GM19239 (cell line): ENCODE measurements at places on chromosomes 2 and 18.

GRCh38 chr2:28810384-28811285 lies at the start of gene SPDYA:
TSS of gene SPDYA (plus strand) at chr2:28810834. CDS start at chr2:28816015, 5,181 bp downstream.
- peak; percentile 65 for DNase-seq

GRCh38 chr18:39178166-39178565 lies 1612.6 kb upstream of the CELF4 start:
- DNase-seq = no peak

- no peak for DNase-seq
Measured at GRCh38 chr18:45783097-45784075, 42.1 kb upstream of the SIGLEC15 start.

DNA sequence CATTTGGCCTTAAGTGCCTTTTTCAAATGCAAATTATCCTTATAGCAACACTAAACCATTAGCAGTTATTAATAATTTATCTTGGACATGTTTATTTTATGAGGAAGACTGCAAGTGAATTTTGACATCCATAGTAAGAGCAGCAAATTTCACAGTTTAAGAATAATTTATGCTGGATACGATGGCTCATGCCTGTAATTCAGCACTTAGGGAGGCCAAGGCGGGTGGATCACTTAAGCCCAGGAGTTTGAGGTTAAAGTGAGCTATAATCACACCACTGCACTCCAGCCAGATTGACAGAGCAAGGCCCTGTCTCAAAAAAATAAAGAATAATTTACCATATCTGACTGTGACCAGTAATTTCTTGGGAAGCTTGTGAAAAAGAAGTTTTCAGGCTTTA lies 286.2 kb downstream of the TMX3 start:
- DNase-seq = no peak

GRCh38 chr2:127255146-127255545 lies 35.0 kb upstream of the CYP27C1 start:
- no peak for DNase-seq

DNA sequence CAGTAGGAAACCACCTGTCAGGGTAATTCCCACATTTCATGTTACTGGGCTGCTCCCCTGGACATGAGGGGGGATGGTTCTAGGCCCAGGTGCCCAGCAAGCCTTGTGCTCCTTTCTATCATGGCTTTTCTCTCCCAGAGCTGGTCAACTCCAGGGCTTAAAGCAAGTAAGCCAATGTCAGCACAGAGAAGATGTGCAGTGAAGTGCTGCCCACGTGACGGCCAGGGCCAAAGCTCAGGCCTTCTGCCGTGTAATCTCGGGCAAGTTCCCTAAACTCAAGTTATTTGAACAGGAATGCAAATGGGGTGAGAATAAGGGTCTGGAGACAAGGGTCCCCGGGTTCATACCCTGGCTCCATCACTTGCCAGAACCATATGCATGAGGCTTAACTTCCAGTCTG lies 16.5 kb downstream of the SFXN5 start:
- DNase-seq = no peak

DNA sequence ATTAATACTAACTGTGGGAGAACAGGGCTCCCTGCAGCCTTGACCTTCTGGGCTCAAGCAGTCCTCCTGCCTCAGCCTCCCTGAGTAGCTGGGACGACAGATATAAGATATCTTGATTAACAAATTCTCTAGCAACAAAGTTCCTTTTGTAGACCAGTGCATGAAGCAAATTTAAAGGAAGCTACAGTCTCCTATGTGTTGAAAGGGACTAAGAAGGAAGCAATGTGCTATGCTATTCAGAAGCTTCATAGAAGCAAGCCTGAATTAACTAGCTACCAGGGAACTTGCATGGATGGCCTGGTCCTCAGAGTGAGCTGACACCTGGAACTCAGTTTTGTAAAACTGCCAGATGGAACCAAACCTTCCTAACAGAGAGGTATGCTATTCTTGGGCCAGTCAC lies 33.2 kb downstream of the RAPH1 start:
- no peak for DNase-seq

DNA sequence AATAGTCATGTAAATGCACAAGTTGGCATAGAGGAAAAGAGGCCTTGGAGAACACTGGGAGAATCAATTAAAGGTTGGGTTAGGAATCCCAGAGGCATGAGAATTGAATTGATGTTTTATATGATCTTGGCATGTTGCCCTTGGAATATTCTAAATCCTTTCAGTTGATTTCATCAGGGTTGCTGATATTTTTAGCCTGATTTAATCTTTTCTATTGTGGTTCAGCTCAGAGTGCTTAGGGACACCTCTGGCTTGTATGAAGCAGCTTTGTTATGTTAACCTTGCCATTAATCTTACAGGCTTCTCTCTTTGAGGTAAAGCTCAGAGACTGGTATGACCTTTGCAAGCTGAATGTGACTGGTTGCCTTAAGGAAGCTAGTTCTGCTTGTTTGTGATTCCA lies 64.4 kb upstream of the LYPD6B start:
- DNase-seq = no peak

DNA sequence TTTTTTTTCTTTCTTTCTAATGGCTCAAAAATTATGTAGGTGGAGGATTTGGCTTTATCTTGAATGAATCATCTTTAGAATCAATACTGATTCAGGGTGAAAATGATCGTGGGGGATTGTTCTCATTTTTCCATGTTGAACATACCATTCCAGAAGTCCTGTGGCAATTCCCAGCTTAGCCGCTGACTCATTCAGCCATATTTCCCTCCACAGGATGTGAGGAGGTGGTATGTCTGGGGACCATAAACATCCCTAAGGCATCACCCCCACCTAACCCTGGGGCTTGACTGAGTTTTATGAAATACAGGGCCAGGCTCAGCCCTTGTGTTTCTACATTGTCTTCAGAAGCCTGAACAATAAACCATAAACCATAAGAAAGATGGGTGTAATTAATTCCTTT lies 92.7 kb upstream of the FN1 start:
- DNase-seq = no peak

DNA sequence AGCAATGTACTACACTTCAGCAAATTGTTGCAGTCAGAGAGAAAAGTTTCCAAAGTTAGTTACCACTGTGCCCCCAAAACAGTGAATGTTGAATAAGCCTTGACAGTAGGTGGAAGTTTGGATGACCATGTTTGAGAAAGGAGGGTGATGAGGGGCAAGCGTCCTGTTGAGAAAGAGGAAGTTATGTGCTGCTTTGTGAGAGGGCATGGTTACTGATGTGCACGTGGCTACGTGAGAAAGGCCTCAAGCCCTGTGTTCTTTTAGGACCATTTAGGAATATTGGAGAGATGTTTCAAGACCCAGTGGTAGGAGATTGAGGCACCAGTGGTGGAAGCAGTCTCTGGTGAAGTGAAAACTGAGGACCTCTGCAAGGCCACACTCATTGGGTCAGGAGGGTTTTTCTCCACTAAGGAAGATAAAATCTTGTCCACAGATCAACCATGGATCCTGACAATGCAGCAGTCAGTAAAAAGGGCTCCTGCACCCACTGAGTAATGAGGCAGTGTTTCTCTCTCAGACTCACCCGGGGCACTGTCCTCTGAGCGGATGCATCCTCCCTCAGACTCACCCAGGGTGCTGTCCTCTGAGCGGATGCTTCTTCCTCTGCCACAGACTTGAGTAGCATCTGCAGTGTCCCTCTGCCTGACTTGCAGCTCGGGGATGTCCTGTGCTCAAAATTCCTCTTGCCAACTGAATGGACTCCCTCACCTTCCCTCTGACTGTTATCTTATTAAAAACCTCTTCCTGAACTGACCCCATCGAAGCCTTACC lies 34.7 kb upstream of the ACTR3 start:
- DNase-seq = no peak

DNA sequence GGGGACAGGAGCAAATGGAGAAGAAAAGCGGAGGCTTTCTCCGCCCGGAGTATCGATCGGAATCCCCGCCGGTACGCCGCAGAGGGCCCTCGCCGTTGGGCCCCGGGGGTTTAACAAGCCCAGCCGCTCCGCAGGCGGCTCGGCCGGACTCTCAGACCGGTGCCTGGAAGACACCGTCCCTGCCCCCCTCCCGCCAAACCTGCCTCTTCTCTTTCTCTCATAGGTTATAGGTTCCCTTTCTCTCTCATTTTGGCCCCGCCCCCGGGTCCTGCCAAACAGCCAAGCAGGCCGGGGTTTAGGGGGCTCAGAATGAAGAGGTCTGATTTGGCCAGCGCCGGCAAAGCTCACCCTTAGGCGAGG lies 4.4 kb downstream of the ONECUT2 start:
- DNase-seq = no peak

DNA sequence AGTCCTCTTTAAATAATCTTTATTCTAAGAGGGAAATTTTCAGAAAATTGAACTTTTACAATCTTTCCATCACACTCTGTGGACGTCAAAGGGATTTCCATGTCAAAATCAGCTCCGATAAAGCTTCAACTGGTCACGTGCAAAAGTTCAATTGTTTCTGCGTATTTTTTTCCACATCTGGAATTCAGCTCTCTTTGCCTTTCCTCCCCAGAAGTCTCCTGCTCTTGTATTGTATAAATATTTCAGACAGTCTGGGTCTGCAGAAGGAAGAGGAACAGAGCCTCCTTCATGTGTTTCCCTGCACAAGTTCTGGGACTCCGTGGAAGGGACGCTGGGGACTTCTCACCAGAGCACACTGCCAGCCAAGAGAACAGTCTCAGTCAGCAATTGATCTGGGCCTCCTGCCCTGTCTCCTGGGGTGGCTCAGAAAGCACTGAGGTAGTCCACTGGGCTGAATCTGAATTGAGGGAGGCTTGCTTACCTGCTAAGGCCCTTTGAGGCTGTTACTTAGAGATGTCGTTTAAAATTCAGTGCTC lies 251.5 kb downstream of the TFCP2L1 start:
- DNase-seq = no peak

DNA sequence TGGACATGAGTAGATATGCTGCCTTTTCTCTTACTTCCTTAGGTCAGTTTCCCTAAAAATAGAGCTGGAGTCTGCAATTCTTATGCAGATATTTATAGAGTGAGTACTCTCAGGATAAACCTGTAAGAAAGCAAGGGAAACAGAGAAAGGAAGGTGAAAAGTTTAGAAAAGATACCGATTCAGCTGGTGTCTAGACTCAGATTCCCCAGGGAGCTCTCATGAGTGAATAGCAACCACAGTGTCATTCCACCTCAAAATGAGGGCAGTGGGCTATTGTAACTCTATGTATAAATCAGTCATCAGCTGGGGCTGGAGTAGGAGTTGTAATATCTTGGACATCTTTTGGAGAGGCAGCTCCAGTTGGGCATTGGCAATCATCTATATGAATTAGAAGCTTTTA lies 1485.1 kb upstream of the TMEFF2 start:
- no peak for DNase-seq

DNA sequence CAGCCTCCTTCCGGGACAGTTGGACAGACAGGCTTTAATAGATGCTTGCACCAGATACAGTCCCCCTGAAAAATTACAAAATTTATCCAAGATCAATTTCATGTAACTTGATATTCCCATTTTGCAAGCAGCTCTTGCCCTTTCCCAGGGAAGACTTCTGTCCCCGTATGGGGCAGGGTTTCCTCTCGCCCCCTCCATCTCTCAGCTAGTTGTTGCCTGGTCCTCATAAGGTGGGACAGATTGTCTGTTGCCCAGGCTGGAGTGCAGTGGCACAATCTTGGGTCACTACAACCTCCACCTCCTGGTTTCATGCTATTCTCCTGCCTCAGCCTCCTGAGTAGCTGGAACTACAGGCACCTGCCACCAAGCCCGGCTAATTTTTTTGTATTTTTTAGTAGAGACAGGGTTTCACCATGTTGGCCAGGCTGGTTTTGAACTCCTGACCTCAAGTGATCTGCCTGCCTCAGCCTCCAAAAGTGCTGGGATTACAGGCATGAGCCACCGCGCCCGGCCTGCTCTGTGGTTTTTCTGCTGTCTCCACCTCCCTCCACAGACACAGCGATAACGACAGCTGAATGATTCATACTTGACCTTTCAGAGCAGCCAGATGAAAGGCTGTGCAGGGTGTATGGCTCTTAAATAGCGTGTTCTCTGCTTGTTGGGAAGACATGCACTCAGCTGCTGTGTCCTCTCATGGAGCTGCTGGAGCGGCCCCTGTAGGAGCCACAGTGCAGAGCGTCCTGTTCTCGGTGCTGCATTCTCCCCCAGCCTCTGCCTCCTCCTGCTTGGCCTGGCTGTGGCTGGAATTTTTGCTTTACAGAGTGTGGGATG lies 61.4 kb downstream of the TTC39C start:
- no peak for DNase-seq

- DNase-seq = no peak
Measured at GRCh38 chr2:211503856-211504255, 947.5 kb downstream of the CPS1 start.

GRCh38 chr2:239269916-239270315 lies 130.9 kb downstream of the HDAC4 start:
- no peak for DNase-seq

DNA sequence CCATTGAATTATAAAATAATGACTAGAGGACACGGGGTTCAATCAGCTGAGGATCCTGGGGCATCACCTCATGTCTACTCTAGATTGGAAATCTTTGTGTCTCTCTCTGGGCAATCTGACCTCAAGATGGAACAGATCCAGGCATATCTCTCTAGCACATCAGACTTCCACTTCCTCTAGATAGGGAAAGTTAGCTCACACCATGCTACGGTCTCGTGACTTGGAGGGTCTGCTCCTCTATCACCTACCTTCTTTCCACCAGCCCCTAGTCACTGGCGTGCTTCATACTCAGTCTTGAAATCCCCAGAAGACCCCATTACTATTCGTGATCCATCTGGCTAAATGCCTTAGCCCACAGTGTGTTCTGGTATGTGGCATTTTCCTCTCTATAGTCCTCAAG lies 148.8 kb downstream of the ANKRD44 start:
- DNase-seq = no peak

DNA sequence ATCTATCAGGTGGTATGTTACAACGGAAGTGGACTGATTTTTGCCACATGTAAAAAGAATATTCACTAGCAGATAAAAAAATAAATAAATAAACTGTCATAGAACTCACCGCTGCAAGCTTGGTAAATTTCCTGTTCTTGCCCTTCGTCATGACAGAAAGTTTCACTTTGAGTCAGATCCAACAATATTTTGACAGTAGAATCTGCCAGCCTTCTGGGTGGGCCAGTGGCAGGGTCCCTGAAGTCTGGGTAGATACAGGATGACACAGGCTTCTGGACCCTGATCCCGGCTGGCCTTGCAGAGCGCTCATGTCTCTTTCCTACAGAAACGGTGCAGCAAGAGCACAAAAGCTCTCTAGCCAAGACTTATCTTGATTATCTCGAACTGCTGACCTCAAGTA lies 97.8 kb upstream of the PMAIP1 start:
- DNase-seq = no peak

- no peak for DNase-seq
Measured at GRCh38 chr18:58532298-58532697, 96.6 kb downstream of the ALPK2 start.

GRCh38 chr2:214587442-214587841 lies 176.6 kb downstream of the VWC2L start:
- DNase-seq = no peak

DNA sequence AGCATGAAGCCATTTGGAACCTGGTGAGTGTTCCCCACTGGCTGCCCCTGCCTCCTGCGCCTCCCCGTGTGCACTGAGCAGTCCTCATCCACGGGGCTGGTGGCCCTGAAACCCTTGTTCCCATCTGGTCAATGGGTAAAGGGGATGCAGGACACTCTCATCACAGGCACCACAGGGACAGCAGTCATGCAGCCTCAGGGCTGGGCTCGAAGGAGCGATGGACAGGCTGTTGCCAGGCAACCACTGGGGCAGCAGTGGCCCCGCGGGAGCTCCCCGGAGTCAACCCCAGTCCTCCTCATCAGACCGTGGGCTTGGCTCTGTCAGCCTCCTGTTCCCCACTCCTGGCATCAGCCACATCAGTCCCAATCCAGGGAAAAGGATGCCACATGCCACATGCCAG lies 509.5 kb downstream of the EIPR1 start:
- no peak for DNase-seq
